ENCODE measurements at places on chromosomes 12 and 14.

- no peak for DNase-seq
These were observed 277.2 kb downstream of the AKAP6 start for GRCh38 chr14:32606301-32606700.

- DNase-seq: no peak
These were observed 44.5 kb downstream of the FOXA1 start for GRCh38 chr14:37550511-37550910.

DNA sequence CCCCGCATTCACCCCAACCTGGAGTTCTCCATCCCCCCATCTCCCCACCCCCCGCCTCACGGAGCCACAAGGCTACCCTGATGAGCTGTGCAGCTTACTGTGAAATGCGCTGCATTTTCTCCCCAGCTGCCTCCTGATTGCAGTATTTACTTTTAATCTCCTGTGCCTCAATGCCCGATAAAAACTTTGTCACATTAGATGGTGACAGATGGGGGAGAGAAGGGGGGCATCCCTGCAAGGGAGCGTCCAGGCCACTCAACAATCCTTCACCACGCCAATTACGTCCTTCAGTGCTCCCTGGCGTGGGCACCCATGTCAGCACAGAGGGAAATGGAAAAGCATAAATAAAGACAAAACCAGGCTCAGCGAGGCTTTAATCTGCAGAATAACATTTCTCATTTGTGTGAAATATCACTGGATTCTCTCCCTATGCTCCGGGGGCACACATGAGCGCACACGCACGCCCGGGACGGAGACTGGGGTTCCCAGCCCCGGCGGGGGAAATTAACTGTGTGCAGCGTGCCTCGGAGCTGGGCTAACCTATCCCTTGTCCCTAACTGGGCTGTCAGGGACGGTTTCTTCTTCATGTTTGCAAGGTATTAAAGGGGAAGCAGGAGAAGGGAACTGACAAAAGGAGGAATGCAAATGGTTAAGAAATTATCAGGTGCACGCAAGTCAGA, 186.7 kb upstream of the VASH1 start:
- no peak for DNase-seq

- DNase-seq: no peak
These were observed 5.5 kb downstream of the CKB start for GRCh38 chr14:103517174-103517566.

DNA sequence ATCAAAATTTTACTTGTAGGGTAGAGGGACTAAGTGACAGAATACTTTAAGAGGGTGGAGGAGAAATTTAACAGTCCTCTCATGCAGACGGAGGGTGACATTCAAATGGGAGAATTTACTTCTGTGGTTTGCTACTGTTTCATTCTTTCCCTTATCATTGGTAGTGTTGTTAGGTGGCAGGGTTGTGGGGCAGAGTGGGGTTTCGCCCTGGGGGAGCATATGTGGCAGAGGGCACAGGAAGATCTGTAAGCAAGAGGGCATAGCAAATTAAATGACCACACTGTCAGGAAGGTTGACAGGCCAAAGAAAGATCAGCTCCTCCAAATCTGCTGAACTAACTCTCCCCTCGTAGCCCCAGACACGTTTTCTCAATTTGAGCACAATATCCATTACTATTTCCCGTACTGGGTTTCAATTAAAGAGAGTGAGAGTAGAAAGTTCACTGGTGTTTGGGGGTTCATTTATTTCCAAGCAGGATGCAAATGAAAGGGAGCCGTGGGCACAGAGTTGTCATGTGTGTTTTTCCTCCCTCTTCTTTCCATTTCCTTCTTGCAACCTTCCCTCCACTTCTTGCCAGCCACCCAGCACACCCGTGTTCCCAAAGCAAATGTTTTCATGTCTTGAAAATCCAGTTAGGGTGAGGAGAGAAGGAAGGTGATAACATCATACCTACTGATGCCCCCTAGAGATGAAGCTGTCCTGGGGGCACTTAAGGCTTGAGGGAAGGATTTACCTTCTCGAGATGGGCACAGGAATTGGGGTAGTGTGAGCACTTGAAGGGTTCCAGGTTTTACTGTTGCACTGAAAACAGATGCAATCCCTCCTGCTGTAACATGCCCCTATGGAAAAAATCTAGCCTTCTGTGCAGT, 6.5 kb upstream of the TBX3 start:
- DNase-seq: no peak

Measured in DMS153 (cell line).